Trophoblast cell (in vitro differentiated cells and primary cell): ENCODE measurements at places on chromosomes 1 and 21.

DNA sequence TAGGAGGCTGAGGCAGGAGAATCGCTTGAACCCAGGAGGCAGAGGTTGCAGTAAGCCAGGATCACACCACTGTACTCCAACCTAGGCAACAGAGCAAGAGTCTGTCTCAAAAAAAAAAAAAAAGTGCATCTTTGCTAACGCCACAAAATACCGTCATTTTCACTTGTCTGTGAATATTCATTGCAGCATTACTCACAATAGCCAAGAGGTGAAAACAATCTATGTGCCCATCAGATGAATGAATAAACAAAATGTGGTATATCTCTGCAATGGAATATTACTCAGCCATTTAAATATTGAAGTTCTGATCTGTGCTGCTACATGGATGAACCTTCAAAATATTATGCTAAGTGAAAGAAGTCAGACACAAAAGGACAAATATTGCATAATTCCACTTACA is 7.9 kb upstream of the TIAM1 start:
- DNase-seq: peak; percentile 83

GRCh38 chr1:39977202-39977601 is 22.3 kb downstream of the MFSD2A start:
- DNase-seq: peak; percentile 94

DNA sequence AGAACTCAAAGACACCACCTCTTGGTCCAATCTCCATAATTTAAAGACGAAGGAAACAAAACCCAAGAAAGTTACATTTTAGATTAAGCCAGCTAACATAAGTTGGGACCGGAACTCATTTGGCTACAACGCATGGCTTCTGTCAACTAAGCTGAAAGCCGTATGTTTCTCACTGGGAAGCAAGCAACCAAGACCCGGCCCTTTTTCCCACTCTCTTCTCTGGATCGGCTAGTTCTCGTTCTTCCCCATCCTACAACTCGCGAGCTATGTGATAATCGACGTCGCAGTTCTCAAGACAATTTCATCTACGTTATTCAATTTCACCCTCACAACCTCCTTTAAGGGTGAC is 601 bp downstream of the CCT8 start:
- DNase-seq: no peak

DNA sequence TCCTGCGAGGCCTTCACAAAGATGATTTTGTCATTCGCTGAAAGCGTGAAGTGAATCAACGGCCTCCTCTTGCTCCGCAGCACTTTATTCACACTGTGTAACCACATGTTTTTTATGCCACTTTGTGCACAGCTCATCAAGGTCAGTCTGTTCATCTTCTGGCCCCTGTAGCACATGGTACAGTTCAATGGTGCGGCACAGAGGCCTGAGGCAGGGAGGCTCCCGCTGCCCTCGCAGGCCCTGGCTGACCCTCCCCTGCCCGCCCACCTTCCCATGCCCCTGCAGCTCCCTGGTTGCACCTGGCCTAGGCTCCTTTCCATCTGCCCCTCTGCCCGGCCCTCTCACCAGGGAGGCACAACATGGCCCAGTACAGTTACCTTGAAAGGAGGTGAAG is 87.5 kb downstream of the CD247 start:
- no peak for DNase-seq

GRCh38 chr1:78840453-78841271 is 165.9 kb downstream of the ADGRL4 start:
- peak; percentile 2 for DNase-seq

GRCh38 chr1:51543858-51544257 is 24.8 kb upstream of the EPS15 start:
- DNase-seq: no peak

GRCh38 chr1:25837262-25837875 is 17.6 kb downstream of the MTFR1L start:
- DNase-seq: peak; percentile 59

DNA sequence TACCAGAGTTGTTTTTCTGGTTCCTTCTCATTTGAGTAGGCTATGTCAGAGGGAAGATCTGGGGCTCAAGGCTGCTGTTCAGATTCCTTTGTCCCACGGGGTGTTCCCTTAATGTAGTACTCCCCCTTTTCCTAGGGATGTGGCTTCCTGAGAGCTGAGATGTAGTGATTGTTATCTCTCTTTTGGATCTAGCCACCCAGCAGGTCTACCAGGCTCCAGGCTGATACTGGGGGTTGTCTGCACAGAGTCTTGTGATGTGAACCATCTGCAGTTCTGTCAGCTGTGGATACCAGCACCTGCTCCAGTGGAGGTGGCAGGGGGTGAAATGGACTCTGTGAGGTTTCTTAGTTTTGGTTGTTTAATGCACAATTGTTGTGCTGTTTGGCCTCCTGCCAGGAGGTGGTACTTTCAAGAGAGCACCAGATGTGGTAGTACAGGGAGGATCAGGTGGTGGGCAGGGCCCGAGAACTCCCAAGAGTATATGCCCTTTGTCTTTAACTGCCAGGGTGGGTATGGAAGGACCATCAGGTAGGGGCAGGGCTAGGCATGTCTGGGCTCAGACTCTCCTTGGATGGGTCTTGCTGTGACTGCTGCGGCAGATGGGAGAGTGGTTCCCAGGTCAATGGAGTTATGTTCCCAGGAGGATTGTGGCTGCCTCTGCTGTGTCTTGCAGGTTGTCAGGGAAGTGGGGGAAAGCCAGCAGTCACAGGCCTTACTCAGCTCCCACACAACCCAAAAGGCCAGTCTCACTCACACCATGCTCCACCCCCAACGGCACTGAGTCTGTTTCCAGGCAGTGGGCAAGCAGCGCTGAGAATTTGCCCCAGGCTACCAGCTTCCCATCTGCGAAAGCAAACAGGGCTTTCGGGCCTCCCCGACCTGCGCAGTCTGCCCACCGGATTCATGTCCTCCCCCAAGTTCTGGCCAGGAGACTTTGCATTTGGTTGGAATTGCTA is 64.2 kb downstream of the SERINC2 start:
- DNase-seq: peak; percentile 83

- no peak for DNase-seq
These were observed 62.1 kb downstream of the DEGS1 start for GRCh38 chr1:224245188-224245587.

GRCh38 chr1:51519865-51520699 is 1.0 kb upstream of the EPS15 start:
- DNase-seq: no peak

- DNase-seq: peak; percentile 71
These were observed 1.4 kb downstream of the BACH1 start for GRCh38 chr21:29299916-29300806.
